Heart right ventricle (tissue), 16 donors: ENCODE measurements at places on chromosomes 6 and 20. TPM values are rescaled to one million over a fixed set of nuclear protein-coding genes. Genes with fewer than 3 reads are reported as not detected.

The C20orf144 gene
- total RNA-seq, result not detected

The ERVFRD-1 gene
- not detected for total RNA-seq

- no peak for DNase-seq
- peak overlapping the region; percentile 58 for H3K27ac ChIP-seq
- peaks cover 73% of the 10 kb centered on the region for H3K4me1 ChIP-seq
- H3K36me3 ChIP-seq, result no peaks in the 10 kb centered on the region
- no peaks in the 10 kb centered on the region for H3K27me3 ChIP-seq
- no peak overlapping the region for H3K4me3 ChIP-seq
Measured at GRCh38 chr6:43706788-43707187, 19.2 kb upstream of the MRPS18A start.

GRCh38 chr6:39951191-39951590 lies 16.9 kb upstream of the MOCS1 start:
- no peaks in the 10 kb centered on the region for H3K27me3 ChIP-seq
- no peak for DNase-seq
- H3K36me3 ChIP-seq, result no peaks in the 10 kb centered on the region
- no peak overlapping the region for H3K27ac ChIP-seq

DNA sequence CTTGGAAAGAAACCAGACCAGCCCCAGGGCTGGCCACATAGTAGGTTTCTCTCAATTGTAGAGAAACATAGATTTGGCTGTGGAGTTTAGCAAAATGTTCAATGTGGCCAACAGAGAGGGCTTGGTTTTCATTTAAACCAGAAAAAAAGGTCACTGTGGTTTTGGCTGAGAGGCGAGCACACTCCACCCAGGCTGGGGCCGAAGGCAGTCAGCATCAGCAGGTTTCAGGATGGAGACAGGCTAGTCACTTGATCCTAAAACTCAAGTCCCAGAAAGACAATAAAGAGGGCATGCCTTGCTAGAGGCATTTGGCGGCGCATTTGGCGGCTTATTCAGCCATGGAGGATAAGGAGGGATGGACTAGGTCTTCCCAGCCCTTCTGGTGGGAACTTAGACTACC lies 73.1 kb downstream of the PRND start:
- no peaks in the 10 kb centered on the region for H3K36me3 ChIP-seq
- peaks cover 20% of the 10 kb centered on the region for H3K4me1 ChIP-seq
- no peak overlapping the region for H3K27ac ChIP-seq
- no peak overlapping the region for H3K4me3 ChIP-seq
- H3K27me3 ChIP-seq, result no peaks in the 10 kb centered on the region

GRCh38 chr6:82704045-82704444 lies 340.4 kb downstream of the TPBG start:
- H3K36me3 ChIP-seq, result no peaks in the 10 kb centered on the region
- H3K27ac ChIP-seq, result no peak overlapping the region

GRCh38 chr6:43977404-43978111 lies 149.7 kb downstream of the MRPL14 start:
- H3K4me3 ChIP-seq, result no peak overlapping the region
- peaks cover 16% of the 10 kb centered on the region for H3K4me1 ChIP-seq
- H3K36me3 ChIP-seq, result no peaks in the 10 kb centered on the region
